ENCODE measurements at places on chromosomes 5 and 9.

GRCh38 chr5:86175224-86175623 is 442.5 kb upstream of the COX7C start:
- no peak for DNase-seq

DNA sequence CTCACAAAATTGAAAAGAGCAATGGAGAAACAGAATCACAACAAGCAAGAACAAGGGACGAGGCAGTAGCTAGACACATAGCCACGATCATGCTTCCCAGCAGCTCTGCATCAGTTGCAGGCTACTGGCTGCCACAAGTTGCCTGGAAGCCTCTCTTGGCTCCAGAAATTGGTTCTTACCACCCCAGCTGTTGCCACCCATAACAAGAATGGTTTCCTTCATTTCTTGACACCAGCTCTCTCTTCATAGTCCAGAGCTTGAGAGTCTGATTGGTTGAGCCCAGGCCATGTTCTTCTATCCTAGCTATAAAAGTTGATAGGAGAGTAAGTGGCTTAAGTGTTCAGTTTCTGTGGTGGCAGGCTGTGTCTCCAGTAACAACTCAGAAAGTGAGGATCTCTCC is 210.7 kb upstream of the ANKRD55 start:
- DNase-seq = no peak

GRCh38 chr9:115132648-115133047 is 14.7 kb upstream of the TNC start:
- peak; percentile 7 for DNase-seq

DNA sequence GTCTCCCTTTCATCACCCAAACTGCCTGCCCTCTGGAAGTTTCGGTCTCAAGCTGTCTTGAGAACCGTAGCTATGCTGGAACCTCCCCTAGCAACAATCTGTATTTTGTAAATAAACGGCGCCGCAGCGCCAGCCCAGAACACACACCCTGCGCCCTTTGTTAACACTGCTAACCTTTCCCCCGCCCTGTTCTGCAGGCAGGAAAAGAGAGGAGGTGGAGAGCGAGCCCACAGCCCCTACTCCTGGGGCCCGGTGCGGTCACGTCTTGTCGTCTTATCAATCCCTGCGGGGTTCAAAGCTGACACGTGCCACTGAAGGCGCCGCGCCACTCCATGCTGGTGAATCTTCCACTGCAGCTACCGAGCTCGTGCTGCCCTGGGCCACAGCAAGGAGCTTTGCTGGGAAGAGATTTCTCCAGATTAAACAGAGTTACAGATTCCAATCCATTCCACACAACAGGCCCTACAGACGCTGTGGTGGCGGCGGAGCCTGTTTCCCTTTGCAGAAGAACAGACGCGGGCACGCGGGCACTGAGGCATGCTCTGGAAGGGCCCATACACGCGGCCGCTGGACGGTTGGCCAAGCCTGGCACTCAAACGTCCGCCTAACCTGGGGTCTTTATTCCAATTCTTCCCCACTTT is 25.3 kb downstream of the ZDHHC11B start:
- no peak for DNase-seq

- DNase-seq = no peak
Observed at GRCh38 chr5:84181093-84181492, 203.6 kb downstream of the EDIL3 start.

DNA sequence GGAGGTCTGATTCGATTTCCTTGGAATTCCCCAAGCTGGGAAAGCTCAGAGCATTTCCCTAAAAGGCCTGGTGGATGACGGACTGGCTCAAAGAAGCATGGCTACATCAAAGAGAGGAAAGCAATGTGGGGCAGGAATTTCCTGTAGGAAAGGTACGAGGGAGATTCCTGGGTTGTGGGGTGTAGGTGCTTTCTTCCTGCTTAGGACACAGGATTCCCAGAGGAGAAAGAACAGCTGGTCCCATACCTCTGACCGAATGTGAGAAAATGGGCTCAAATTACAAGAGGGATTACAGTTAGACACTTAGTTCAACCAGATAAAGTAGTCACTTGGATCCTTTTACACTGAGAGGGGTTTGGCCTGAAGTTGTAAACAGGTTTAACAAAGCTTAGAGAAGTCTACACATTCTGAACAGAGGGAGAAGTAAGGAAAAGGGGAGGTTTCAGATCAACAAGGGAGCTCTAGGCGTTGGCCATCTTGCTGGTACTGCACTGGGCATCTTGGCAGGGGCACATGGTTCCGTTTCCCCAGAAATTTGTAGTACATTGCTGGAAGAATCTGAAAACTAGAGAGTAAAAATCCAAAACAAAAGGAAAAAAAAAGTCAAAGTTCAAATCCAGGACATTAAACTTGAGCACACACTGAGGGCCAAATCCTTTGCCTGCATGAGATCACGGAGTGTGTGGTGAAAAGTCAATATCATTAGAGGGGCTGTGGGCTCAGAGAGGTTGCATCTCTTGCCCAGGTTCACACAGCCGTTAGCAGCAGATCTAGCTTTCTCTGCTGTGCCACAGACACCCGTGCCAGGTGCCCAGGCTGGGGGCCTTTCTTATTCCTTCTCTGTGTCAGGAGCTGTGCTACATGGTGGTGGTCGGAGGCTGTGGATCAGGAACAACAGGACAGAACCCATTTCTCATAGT is 171.3 kb downstream of the RGS3 start:
- DNase-seq = no peak

DNA sequence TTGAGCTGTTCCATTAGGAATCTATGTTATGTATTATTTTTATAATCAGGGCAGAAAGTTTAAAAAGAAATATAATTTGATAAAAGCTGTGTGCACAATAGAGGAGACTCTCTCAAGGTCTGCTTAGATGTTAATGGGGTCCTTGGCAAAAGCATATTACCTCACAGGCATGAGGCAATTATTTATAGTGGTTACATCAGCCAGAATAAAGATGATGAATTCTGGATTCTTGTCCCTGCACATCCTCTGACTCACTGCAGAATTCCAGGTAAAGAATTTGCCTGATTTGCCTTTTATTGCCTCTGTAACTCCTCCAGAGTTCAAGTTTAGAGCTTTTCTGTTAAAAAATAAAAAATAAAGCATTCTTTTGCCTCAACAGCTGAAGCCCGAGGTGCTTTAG is 253.6 kb downstream of the MAST4 start:
- DNase-seq = no peak

DNA sequence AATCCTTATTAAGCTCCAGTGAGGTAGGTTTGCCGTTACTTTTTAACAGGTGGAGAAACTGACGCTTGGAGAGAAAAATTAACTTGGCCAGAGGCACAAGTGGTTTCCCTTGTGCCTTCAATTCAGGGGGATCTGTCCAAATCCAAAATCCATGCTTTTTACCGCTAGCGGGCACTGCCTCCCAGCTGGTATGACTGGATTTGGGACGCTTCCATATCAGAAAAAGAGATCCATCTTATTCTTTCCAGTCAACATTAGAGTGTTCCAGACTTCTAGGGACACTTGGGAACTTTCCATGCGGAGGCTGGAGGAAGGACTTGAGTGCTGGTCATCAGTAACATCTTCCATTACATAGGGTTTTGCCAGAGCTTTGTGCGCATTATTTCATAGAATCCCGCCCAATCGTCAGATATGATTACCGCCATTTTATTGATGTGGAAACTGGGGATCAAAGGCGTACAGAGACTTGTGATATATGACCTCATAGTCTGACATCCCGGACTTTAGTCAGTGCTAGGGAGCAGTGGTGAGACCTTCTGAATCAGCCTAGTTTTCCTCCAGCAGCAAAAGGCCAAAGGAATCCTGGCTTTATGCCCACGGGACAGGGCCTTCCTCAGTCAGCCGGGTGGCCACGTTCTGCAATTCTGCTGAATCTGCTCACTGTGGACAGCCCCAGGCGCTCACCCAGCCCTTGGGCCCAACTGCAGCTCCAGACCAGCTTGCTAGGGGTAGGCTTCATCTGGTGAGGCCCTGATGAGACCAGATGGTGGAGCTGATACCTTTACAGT is 1.1 kb upstream of the GNPDA1 start:
- DNase-seq = no peak

- DNase-seq = no peak
Observed at GRCh38 chr9:113746486-113746885, 129.6 kb upstream of the ZNF618 start.

DNA sequence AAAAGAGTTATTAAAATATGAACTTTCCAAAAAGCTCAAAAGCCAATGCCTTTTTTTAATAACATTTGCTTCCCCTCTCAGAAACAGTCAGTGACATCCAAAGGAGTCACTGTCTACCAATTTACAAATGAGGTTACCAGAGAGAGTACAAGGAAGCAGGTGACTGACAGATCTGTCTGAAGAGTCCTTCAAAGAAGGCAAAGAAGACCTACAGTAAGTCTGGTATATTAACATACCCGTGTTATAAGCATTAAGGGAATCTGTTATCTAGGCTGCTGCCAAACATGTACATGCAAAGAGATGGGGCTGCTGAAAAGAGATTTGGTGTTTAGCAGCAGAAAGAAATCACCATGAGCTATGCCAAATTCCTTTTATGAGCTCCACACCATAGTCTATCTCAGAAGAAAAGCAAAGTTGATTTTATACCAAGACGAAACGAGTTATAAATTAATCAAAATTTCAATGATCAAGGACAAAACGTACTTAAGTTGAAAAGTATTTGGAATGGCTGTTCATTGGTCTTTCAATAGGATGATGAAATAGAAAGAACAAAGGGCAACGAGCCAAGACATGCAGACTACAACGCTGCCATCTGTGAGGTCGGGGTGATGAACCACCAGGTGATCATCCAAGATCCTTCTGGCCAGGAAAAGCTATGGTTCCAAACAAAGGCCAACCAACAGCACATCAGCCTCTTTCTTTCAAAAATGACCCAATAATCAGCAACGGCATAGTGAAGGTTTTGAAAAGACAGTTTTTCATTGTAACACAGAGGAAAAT is 8.1 kb downstream of the PRELID2 start:
- no peak for DNase-seq

DNA sequence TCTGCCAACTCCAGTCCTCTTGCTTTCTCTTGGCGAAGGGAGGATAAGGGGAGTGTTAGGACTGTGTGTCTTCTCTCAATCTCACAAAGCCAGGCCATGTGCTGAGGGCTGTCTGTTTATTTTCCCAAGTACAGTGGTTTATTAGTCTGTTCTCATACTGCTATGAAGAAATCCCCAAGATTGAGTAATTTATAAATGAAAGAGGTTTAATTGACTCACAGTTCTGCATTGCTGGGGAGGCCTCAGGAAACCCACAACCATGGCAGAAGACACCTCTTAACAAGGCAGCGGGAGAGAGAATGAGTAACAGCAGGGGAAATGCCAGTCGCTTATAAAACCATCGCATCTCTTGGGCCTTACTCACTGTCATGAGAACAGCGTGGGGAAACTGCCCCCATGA is 36.2 kb upstream of the CKS2 start:
- DNase-seq = no peak

- DNase-seq = no peak
Observed at GRCh38 chr5:138287246-138287645, 12.8 kb upstream of the GFRA3 start.

- no peak for DNase-seq
Observed at GRCh38 chr5:173664154-173664526, 47.7 kb upstream of the BOD1 start.

DNA sequence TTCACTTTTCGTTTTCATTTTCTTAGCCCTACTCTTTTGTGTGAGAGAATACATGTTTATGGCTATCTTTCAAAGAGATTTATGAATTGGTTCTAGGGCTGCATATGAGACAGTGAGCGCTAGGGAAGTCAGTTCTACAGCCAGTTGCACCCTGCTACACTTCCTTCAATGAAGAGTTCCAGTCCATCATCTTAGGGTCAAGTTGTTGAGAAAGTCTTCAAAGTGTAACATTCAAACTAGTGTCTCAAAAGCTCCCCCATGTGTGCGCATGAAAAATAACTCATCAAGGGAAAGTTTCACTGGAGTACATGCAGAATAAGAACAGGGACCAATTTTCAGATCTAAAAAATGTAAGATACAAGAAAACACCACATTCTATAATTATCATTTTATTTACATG is 317.2 kb downstream of the DEPDC1B start:
- DNase-seq = peak; percentile 14

- no peak for DNase-seq
Observed at GRCh38 chr9:101860920-101861319, 122.5 kb upstream of the GRIN3A start.

DNA sequence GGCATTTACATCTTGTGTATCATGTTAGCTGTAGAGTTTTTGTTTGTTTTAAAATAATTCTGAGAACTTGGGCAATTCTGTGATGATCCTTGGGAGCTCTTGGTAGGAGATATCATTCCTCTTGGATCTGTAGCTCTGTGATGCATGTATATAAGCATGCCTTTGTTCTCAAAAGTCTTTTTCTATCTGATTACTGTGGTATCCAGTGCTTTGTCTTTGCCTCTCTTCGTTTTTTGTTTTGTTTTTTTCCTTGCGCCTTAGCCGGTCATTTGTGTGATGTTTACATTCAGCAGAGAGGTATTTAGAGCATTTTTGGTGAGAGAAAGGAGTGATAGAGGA is 110.0 kb downstream of the PAM start:
- DNase-seq = no peak

DNA sequence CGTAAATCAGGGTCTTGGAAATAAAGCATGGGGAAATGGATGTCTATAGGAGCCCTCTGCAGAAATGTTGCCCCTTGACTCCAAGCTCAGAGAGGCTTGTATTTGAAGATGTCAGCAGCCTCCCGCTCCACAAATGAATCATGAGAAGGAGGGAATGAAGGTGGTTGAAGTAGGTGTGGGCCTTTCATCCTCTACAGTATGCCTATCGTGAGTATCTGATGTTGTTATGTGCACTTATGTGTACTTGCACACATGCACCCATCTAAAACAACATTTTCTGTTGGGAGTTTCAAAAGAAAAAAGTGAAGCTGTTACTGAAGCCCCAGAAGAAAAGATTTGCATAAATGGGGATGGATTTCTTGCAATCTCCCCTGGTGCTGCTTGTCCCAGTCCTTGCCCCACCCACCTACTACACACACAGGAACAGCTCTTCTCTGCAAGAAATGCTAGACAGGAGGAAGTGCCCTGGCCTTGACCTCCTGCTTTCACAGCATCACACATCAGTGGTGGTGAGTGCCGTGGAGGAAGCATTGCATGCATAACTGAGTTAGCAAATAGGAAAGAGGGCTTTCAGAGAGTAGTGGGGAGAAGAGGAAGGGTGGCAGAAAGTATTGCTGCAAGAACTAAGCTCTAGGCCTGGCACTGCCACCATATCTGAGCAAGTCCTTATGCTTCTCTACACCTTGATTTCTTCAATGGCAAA is 156.1 kb downstream of the SNX18 start:
- DNase-seq = no peak

GRCh38 chr9:37032713-37033112 is 1.4 kb downstream of the PAX5 start:
- DNase-seq = no peak

DNA sequence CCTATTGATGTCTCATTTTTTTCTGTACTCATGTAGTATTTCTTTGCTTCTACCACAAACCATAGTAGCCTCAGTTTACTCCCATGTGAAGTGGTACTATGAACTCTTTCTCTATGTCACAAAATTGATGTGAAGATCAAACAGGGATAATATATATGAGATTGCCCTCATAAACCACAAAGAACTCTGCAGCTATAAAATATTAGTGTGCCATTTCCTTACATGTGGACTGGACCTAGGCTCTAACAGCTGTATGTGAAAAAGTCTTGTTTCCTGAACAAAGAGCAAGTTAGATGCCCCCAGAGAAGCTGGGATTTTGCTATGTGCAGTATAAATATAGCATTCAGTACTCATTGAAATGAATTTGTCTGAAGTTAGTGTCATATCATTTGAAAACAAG is 412.6 kb upstream of the ADAMTSL1 start:
- no peak for DNase-seq

GRCh38 chr5:143657647-143658285 is 154.2 kb upstream of the HMHB1 start:
- DNase-seq = no peak

GRCh38 chr9:121298689-121299466 is 30.9 kb downstream of the GSN start:
- no peak for DNase-seq

GRCh38 chr9:118992813-118993794 is 376.1 kb downstream of the BRINP1 start:
- DNase-seq = no peak

Measured in HEK293T (cell line).